ENCODE measurements at places on chromosomes 5 and 9. TPM values are rescaled to one million over a fixed set of nuclear protein-coding genes. Genes with fewer than 3 reads are reported as not detected.

DND1 gene
- 0.40 TPM for polyA plus RNA-seq

LTC4S gene
- polyA plus RNA-seq, result 1.3 TPM

ENTR1 gene
- polyA plus RNA-seq, result 10.6 TPM

MAP1B gene
- 0.88 TPM for polyA plus RNA-seq

RNF180 gene
- polyA plus RNA-seq, result 0.27 TPM

RNF183 gene
- polyA plus RNA-seq, result not detected

TSC1 gene
- 16.6 TPM for polyA plus RNA-seq

STK32A gene
- not detected for polyA plus RNA-seq

GRCh38 chr5:7364226-7364875, 31.6 kb upstream of the ADCY2 start:
- H3K4me3 ChIP-seq, result no peak overlapping the region
- no peak overlapping the region for H3K27ac ChIP-seq
- H3K36me3 ChIP-seq, result no peaks in the 10 kb centered on the region
- H3K27me3 ChIP-seq, result no peaks in the 10 kb centered on the region
- DNase-seq, result no peak
- H3K4me1 ChIP-seq, result no peaks in the 10 kb centered on the region

DNA sequence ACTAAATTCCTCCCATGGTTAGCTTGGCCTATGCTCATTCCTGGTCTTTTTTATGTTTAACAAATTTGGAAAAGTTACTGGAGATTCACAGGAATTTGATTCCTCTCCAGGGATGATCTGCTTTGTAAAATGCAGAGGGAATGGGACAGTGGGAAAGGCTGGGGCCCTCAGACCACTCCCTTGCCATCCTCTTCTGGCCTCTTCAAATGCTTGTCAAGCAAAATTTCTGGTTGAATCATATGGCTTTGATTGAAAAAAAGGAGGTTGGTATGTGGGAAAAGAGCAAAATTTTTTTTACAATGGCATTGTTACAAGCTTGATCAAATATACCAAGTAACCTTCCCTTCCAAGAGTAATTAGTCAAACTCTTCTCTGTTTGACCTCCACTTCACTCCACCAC, 225.1 kb downstream of the PIK3R1 start:
- 0 out of 2 replicates have a peak overlapping the region, but pooled peaks have one; percentile 31 for H3K27ac ChIP-seq
- H3K27me3 ChIP-seq, result no peaks in the 10 kb centered on the region
- DNase-seq, result no peak
- no peak overlapping the region for H3K4me3 ChIP-seq
- H3K36me3 ChIP-seq, result no peaks in the 10 kb centered on the region

- peaks cover 4% of the 10 kb centered on the region for H3K36me3 ChIP-seq
- H3K27me3 ChIP-seq, result no peaks in the 10 kb centered on the region
- peaks cover 46% of the 10 kb centered on the region for H3K4me1 ChIP-seq
Observed at GRCh38 chr5:131252824-131253171, 11.1 kb upstream of the CDC42SE2 start.

- DNase-seq, result no peak
- H3K27ac ChIP-seq, result no peak overlapping the region
- H3K4me3 ChIP-seq, result no peak overlapping the region
- no peaks in the 10 kb centered on the region for H3K4me1 ChIP-seq
- no peaks in the 10 kb centered on the region for H3K36me3 ChIP-seq
Observed at GRCh38 chr9:124102363-124102762, 90.8 kb downstream of the LHX2 start.

GRCh38 chr5:114789773-114790402, 379.8 kb downstream of the TRIM36 start:
- no peak for DNase-seq
- H3K27me3 ChIP-seq, result no peaks in the 10 kb centered on the region
- H3K4me3 ChIP-seq, result no peak overlapping the region
- H3K36me3 ChIP-seq, result no peaks in the 10 kb centered on the region
- H3K4me1 ChIP-seq, result no peaks in the 10 kb centered on the region
- no peak overlapping the region for H3K27ac ChIP-seq

DNA sequence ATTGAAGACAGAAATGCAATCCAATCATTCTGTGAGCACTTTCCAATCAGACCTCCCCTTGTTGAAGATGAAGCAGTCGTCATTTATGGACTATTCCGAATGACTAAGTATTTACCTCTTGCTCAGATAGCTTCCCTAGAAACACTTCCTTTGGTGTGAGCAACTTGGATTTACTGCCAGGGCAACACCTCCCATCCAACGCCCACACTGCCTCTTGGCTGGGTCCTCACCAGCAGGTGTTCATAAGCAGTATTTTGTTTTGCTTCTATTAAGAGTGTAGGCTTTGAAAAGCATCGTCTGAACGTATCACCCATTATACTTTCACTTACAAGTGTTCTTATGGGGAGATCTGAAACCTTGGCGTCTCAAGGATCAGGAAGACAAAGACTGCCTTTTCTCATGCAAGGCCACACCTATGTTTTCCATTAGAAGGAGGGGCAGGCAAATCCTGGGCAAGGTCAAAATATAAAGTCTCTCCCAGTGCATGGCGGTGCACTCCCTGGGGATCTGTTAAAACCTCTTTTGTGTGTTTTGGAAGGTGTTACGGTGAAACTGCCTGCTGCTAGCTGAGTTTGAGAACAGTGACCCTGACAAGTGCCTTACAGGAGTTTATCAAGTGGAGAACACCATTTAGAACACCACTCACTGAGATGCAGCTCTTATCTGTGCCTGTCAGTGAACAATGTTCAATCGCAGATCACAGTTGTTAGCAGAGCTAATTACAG, 10.6 kb upstream of the MARCHF3 start:
- H3K36me3 ChIP-seq, result no peaks in the 10 kb centered on the region
- H3K4me1 ChIP-seq, result no peaks in the 10 kb centered on the region
- H3K4me3 ChIP-seq, result no peak overlapping the region
- no peak for DNase-seq

DNA sequence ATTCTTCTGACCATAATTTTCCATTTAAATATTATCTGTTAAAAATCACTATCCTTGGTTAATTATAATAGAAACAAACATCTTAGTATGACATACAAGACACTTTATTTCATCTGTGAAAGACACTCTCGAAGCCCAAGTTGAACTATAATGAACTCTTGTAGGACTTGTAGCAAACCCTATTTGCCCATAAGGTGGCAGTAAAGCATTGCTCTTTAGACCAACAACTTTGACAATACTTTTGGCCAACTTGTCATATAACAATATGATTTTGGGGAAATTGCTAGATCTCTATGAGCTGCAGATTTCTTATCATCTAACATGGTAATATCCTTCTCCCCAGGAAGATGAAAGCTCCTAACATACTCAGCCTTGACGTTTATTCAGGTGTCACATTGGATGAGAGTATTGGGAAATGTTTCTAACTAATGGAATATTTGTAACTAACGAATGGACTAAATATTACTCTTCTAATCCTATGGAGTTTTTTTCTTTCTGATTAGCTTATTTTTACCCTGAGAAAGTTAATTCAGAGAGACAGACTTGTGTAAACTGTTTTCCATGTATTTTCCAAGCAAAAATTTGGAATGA, 11.0 kb downstream of the SPINK14 start:
- no peaks in the 10 kb centered on the region for H3K4me1 ChIP-seq
- no peaks in the 10 kb centered on the region for H3K27me3 ChIP-seq
- no peaks in the 10 kb centered on the region for H3K36me3 ChIP-seq
- no peak overlapping the region for H3K4me3 ChIP-seq
- DNase-seq, result peak; percentile 4

DNA sequence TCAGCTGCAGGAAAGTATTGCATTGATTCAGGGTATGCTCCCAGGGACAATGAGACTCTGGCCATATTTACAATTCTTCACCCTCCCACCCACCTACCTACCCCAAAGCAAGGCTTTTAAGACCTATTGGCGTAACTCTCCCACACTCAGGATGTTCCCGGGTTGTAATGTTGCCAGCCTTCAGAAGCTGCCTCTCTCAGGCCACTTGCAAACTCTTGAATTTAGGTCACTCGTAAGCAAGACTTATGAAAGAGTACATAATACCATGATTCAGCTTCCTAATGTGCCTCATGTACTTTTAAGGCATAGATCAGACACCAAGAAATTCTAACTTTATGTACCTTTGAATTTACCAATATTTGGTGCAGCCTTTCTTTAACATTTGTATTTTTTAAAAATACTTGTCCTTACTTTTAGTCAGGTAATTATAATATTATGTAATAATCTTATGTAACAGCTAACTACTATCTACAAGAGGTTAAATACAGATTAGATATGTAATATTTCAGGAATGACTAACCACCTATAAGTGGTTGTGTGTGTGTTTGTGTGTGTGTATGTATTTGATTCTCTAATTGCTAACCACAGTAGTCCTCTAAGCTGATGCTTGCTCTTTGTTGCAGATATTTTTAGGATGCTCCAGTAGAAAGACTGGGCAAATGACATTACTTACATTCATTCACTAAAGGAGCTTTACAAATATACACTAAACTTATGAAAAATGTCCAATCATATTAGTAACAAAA, 630.5 kb upstream of the MEF2C start:
- no peaks in the 10 kb centered on the region for H3K36me3 ChIP-seq
- no peak overlapping the region for H3K4me3 ChIP-seq
- H3K27me3 ChIP-seq, result no peaks in the 10 kb centered on the region
- H3K27ac ChIP-seq, result no peak overlapping the region

GRCh38 chr9:101706261-101706798, 32.1 kb downstream of the GRIN3A start:
- no peaks in the 10 kb centered on the region for H3K4me1 ChIP-seq
- no peaks in the 10 kb centered on the region for H3K27me3 ChIP-seq
- H3K36me3 ChIP-seq, result no peaks in the 10 kb centered on the region
- H3K27ac ChIP-seq, result no peak overlapping the region
- no peak overlapping the region for H3K4me3 ChIP-seq

DNA sequence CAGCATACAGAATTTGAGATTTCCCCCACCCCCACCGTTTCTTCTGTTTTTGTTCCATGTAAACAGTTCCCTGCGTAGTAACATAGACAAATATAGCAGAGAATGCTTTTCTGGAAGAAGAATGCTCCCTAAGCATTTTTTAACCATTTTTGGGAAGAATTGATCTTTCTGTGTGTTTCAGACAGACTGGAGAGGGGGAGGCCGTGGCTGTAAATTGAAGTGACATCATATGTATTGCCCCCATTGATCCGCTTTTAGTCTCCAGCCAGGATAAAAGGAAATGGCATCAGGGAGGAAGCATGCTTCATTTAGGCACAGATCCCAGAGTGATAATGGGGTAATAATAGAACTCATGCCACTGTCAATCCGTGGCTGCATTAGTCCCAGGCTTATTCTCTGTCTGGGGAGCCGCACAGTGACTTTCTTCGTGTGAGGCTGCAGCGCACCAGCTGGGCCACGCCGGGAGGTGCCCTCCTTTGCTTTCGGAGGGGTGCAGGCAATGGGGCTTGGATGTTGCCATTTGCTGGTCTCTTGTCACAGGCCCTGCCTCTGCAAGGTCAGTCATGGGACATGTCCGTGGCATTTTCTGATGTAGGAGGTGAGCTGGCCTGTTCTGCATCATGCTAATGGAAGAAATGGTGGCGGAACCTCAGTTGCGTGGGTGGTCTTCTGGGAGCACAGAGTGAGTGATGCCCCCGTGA, 261.5 kb downstream of the FANCC start:
- no peaks in the 10 kb centered on the region for H3K4me1 ChIP-seq
- no peaks in the 10 kb centered on the region for H3K36me3 ChIP-seq
- no peak overlapping the region for H3K27ac ChIP-seq

GRCh38 chr5:36492984-36493654, 113.3 kb upstream of the SLC1A3 start:
- no peak overlapping the region for H3K27ac ChIP-seq
- no peak overlapping the region for H3K4me3 ChIP-seq
- H3K36me3 ChIP-seq, result no peaks in the 10 kb centered on the region
- DNase-seq, result no peak

DNA sequence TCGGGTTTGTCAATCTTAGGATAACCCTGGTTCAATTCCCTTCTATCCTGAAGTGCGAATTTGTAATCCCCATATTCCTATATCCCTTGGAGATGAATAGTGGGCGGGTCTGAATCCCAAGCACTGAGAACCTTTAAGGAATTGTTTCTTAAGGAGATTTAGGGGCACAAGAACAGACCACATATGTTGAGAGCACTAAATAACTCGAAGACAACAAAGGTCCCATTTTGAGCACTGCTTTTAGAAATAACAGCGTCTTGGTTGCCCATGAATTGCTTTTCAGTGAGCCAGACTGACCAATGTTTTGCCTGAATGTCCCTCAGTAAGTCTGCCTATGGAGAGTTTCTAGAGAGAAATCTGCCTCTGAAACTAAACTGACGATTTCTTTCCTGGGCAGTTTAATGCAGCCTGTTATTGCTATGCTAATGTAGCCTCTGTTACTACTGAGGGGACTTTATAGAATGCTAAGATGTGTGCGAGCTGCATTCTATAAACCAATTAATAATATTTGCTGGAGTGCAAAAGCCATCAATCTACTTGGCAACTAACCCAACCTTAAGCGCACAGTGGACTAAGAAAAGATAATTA, 445.0 kb upstream of the DMAC1 start:
- no peak overlapping the region for H3K4me3 ChIP-seq
- no peaks in the 10 kb centered on the region for H3K4me1 ChIP-seq
- H3K27me3 ChIP-seq, result no peaks in the 10 kb centered on the region

DNA sequence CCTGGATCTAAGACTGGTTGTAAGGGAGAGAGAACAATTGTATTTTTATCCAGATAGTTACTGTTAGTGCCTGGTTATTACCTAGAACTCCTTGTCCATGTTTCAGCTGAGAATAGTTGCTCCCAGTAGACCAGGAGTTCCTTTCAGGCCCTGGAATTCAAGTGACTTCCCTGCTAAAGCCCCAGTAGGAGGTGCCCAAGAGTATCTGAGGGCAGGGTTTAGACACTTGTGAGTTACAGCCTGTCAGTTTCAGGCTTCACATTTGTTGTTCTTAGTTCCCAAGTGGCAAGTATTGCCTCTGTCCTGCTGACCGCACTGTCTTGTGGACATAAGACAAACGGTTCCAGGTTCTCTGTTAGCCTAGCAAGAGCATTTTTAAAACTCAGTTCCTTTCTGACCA, 743.9 kb upstream of the SEMA6A start:
- H3K36me3 ChIP-seq, result no peaks in the 10 kb centered on the region
- no peak overlapping the region for H3K4me3 ChIP-seq
- no peaks in the 10 kb centered on the region for H3K27me3 ChIP-seq
- no peak overlapping the region for H3K27ac ChIP-seq
- no peaks in the 10 kb centered on the region for H3K4me1 ChIP-seq

GRCh38 chr5:34706084-34706483, 50.0 kb downstream of the RAI14 start:
- peaks cover 2% of the 10 kb centered on the region for H3K27me3 ChIP-seq
- H3K4me1 ChIP-seq, result no peaks in the 10 kb centered on the region
- H3K36me3 ChIP-seq, result no peaks in the 10 kb centered on the region
- no peak for DNase-seq

DNA sequence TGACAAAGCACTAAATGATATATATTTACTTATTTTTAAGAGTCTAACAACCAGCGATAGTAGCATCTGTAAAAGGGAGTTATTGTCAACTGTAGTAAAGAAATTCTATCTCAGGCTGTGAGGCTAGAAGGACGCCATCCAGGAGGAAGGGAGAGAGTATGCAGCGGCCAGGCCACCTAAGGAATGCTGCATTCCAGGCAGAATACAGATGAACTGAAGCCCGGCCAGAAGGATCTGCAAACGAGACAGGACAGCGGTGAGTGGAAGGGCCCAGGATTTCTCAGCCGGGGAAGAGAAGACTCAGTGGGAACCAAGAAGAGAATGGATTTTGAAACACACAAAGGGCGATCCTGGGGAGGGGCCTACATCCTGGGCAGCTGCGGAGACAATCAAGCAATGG, 7.4 kb downstream of the RETREG1 start:
- H3K36me3 ChIP-seq, result no peaks in the 10 kb centered on the region
- H3K4me3 ChIP-seq, result no peak overlapping the region
- no peaks in the 10 kb centered on the region for H3K27me3 ChIP-seq
- DNase-seq, result no peak
- no peak overlapping the region for H3K27ac ChIP-seq
- H3K4me1 ChIP-seq, result no peaks in the 10 kb centered on the region

- no peaks in the 10 kb centered on the region for H3K27me3 ChIP-seq
- no peak overlapping the region for H3K4me3 ChIP-seq
- no peaks in the 10 kb centered on the region for H3K36me3 ChIP-seq
Observed at GRCh38 chr5:146369691-146370090, 31.1 kb downstream of the POU4F3 start.
